ENCODE measurements at places on chromosomes 1 and 21. TPM values are rescaled to one million over a fixed set of nuclear protein-coding genes. Genes with fewer than 3 reads are reported as not detected.

Gene NECTIN4
- 0.13 TPM for total RNA-seq

Gene HES3
- total RNA-seq: not detected

DNA sequence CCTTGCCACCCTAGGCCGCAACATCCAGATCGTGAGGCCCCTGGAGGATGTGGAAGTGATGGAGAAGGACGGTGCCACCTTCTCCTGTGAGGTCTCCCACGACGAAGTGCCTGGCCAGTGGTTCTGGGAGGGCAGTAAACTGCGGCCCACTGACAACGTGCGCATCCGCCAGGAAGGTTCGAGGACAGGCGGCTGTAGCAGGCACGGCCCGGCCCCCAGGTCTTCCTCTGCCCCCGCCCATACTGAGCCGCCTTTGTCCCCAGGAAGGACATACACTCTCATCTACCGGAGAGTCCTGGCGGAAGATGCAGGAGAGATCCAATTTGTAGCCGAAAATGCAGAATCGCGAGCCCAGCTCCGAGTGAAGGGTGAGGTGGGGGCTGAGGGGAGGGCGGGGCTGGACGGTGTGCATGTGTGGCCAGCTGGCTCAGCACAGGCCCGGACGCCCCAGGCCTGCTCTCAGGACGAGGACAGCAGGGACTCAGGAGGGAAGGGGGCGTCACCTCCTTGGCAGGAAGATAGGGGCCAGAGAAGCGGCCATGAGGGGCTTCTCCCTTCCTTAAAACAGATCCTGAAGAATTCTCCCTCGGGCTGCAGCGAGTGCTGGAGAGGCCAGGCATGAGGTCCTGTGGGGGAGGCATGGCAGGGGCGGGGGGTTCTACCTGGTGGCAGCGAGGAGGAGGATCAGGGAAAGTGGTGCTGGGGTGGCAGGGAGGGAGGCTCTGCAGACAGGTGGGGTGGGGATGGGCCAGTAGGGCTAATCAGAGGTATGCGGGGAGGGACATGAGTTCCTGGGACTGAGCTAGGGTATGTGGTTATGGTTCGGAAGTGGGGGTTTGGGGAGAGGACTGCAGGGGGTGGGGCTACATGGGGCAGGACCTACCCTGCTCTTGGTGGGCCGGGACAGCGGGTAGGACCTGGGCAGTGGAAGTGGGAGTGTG lies 69.9 kb downstream of the OBSCN start:
- DNase-seq: no peak

Gene S100A7A
- not detected for total RNA-seq

DNA sequence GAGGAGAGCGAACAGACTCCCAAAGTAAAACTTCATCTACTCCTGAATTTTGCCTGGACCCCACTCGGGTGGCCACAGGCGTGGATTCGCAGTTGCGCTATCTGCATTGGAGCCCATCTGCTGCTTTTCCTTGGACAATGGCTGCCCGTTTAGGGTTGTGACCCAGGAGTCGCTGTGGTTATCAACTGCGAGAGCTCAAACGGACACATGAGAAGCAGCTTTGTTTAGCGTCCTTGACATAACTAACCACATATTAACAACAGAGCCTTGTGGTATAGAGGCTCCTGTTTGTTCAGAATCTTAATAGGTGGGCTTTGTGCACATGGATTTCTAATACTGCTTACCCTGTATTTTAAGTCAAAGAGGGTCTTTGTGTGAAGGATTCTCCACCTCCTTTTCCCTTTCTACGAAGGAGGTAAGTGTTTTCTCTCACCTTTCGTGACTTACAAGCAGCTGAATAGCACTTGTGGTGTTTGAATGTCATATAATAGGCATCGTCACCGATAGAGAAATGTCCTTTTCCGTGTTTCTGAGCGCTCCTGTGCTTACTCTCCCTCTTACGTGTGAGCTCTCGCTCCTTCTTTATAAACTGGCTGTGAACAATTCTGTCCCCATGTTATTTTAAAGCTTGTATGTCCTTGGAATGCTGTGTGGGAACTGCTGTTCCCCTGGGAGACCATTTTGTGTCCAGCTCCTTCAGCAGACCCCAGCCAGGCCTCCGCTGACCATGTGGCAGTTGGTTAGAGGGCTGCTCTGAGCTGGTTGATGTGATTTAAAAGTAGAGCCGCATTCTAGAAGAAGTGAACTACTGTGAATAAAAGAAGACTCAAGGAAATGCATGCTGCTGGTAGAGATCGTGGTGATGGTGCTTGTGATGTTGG lies 441.4 kb downstream of the RPS6KC1 start:
- DNase-seq: no peak

Gene METTL13
- total RNA-seq: 22.1 TPM

Gene EFCAB7
- 4.7 TPM for total RNA-seq

DNA sequence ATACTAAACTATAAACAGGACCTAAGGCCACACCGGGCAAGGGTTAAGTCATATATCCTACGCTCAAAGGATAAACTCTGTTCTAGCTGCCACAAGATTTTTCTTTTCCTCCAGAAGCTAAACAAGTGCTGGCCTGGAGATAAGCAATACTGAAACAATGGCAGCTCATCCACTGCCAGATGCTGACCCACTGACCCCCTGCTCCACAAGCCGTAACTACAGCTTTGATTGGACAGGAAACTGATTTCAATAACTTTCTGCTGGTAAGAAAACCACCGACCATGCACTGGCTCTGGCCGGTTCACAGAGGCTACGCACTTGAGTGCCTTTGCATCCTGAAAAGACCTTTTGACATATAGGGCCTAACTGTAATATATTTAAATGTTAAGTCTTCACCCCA lies 51.3 kb upstream of the PLA2G2C start:
- peak; percentile 6 for DNase-seq

Gene ACKR1
- 0.23 TPM for total RNA-seq

Gene CHI3L1
- total RNA-seq: 0.21 TPM

- DNase-seq: peak; percentile 68
These were observed 62.8 kb upstream of the LAX1 start for GRCh38 chr1:203702130-203702577.

GRCh38 chr1:235910357-235911299 lies 43.9 kb upstream of the LYST start:
- DNase-seq: no peak

- no peak for DNase-seq
These were observed 142.3 kb downstream of the PLXNA2 start for GRCh38 chr1:208101661-208102431.

GRCh38 chr1:116806671-116807070 lies 52.4 kb downstream of the CD2 start:
- no peak for DNase-seq

Gene LCE1C
- not detected for total RNA-seq

Gene SPRR3
- not detected for total RNA-seq

DNA sequence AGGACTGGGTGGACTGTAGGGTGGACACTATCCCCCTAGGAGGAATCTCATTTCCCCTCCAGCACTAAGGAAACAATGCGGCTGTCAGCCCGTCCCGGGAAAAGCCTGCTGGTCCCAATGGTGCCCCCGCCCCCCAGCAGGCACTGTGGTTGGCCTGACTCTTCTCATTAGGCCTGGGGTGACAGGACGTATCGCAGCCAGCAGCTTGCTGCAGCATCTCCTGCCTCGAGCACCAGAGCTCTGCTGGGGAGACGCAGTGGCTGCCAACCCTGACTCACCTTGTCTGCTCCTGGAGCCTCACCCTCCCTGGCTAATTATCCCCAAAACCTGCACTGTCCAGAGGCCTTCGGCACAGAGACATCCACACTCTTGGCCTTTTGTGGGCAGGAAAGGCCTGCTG lies 115.1 kb upstream of the GJB5 start:
- DNase-seq: no peak

GRCh38 chr21:43188592-43189210 lies 19.9 kb downstream of the CRYAA start:
- no peak for DNase-seq

DNA sequence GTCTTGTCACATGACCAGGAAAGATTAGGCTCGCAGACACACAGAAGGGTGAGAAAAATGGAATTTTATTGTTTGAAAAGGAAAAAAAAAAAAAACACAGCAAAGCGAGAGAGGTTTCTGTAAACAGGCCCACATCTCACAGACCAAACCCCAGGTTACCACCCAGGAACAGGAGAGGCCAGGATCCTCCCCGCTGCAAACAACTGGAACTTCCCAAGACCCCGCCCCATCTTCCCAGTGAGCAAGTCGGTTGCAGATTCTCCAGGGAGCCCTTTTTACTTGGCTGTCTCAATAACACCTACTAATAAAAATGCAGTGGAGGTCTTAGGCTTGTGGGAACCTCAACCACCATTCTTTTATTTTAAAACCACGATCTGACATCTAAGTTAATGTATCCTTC lies 84.7 kb upstream of the ETS2 start:
- DNase-seq: no peak

Gene ANKRD65
- total RNA-seq: 0.31 TPM

Gene TAS1R1
- total RNA-seq: not detected

GRCh38 chr1:95229037-95229436 lies 5.0 kb upstream of the RWDD3 start:
- DNase-seq: no peak
